GM06990 (cell line): ENCODE measurements at places on chromosomes 7 and 10.

DNA sequence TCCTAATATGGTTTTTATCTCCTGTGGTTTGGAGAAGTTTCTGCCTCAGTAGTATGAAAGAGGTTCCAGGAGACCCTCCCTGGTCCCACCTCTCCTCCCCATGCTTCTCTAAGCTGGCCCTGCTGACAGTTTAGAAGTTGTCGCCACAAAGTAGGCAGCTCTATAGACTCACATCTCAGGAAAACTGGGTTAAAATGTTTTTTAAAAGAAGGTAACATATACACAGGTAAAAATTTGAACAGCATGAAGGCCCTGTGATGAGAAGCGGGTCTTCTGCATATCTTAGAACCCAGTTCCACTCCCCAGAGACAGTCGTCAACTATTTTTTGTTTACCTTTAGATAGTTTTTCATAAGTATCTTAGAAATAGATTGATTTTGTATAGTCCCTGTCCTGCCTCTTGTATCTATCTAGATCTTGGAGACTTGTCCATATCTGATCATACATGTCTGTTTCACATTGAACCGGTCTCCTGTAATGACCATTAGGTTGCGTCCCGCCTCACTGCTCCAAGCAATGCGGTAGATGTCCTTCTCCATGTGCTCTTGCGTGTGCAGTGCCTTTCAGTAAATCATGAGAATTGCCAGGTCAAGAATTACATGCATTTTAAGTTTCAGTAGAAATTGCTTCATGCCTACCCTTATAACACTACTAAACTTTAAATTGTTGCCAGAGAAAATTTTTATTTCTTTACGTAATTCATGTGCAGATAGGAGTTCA lies 2.2 kb downstream of the DUSP5 start:
- DNase-seq: no peak

GRCh38 chr7:132430861-132431822 lies 145.1 kb downstream of the PLXNA4 start:
- DNase-seq: no peak

DNA sequence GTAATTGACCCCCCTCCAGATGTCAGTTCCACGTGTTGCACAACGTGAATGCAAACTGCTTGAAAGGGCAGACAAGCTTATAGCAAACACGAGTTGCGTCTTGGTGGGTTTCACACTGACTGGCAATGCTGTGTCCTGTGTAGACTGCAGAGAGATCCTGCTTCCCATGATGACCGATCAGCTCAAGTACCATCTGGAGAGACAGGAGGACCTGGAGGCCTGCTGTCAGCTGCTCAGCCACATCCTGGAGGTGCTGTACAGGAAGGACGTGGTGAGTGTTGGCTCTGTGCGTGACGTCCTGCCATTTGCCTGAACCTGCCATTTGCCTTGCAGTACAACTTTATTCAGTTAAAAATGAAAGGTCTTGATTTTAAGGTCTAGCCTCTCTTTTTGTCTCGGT lies 71.1 kb downstream of the INSYN2A start:
- no peak for DNase-seq

DNA sequence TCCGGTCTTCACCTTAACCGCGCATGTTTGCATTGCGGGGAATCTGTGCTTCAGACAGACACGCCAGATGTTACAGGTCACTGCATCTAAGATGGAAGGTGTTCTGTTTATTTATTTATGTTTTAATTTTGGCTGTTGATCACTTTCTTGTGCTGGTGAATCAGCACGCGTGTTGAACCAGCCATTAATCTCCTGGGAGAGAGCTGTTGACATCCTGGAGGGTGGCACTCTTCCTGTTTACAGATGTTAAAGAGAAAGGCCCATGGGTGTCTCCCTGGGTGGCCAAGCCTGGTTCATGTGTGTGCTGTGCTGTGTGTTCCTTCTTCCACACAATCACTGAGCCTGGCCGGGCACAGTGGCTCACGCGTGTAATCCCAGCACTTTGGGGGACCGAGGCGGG lies 355.3 kb downstream of the PAXIP1 start:
- DNase-seq: no peak

GRCh38 chr7:22447008-22447407 lies 53.0 kb downstream of the STEAP1B start:
- no peak for DNase-seq

DNA sequence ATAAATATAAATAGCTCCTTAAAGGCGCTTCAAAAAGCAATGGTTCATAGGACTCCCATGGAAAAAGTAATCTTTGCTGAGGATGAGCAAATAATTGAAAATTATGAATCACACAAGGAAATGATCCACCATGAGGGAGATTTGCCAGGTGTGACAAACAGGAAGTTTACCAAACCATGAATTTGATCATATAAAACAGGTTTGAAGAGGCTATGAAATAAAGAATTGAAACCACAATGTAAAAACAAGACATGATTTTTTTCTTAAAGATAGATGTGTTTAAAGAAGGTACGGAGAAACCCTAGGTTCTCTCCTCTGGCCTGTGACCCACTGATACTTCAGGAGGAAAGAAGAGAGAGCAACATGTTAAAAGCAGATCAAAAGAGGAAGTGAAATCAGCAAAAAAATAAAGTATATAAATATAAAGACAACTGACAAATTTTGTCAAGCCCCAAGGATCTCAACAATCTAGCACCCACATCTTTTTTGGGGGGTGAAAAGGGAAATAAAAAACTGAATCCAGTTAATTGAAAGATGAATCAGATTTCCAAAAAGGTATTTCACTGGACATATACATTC lies 111.3 kb upstream of the ASAH2 start:
- peak; percentile 41 for DNase-seq

DNA sequence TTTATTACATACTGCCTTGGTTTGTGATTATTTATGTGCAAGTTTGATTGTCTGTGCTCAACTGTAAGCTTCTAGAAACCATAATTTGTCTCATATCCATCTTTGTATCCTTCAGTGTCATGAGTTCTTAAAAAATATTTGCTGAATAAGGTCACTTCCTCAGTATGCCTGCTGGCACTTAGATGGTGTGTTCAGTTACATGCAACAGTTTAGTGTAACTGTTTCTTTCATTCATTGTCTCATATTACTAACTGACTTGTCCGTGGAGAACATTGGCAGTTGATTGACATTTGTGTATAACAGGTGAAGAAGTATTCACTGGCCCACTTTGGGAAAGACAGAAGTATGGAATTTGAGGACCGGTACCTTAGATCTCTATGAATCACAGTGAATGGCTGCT lies 236.9 kb downstream of the PRKG1 start:
- DNase-seq: no peak

DNA sequence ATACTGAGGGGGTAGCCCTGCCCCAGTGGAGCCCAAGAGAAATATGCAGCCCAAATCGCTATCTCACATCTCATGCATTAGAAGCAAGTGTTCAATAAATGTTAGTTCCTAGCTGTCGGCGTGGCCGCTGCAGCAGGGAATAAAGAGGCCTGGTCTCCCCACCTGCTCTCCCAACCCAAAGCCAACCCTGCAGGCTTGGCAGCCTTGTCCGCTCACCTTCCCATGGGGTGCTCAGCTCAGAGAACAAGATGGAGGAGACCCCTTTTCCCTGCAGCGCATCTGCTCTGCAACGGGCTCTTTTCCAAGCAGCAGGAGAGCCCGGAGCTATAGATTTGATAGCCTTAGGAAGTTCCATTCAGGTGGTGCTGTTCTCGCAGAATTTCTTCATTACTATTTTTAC lies 12.0 kb upstream of the DOCK1 start:
- DNase-seq: no peak

DNA sequence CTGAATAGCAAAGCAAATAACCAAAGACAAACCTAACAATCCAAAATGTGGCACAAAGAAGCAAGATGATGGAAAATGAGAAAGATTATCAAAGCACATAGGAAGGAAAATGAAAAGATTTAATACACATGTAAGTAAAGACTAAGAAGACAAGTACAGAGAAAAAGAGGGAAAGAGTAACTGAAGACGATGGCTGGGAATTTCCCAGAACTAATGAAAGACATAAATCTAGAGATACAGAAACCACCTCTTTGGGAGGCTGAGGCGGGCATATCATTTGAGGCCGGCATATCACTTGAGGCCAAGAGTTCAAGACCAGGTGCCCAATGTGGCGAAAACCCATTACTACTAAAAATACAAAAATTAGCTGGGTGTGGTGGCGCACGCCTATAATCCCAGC lies 46.8 kb downstream of the CCDC6 start:
- no peak for DNase-seq

GRCh38 chr10:118633786-118634185 lies 38.3 kb upstream of the PRLHR start:
- DNase-seq: no peak

GRCh38 chr7:155458878-155459699 lies 1.2 kb downstream of the EN2 start:
- DNase-seq: no peak

DNA sequence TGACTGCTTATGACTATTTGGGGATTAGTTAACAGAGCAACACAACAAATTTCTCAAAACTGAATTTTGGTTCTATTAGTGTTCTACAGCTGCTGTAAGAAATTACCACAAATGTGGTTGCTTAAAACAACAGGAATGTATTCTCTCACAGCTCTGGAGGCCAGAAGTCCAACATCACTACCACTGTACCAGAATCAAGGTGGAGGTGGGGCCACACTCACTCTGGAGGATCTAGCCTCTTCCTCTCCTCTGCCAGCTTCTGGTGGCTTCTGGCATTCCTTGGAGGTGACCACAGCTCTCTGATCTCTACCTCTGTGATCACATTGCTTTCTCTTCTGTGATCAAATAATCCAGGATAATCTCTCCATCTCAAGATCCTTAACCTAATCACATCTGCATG lies 194.7 kb upstream of the BMPER start:
- no peak for DNase-seq

DNA sequence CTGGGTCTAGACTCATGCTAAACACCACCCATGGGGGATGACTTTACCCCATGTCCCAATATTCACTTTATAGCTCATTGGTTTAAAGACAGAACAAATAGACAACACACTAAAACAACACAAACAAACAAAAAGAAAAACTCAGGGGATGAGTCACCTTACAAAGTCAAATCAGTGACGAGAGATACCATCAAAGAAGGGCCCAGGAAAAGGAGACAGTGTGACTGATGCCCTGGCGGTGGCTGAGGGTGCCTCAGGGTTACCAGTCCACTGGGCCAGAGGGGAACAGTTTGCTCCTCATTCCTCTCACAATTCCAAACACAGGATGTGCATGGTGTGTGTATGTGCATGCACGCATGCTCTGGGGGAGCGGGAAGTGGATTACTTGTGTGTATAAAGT lies 171.3 kb upstream of the PRKCQ start:
- no peak for DNase-seq

DNA sequence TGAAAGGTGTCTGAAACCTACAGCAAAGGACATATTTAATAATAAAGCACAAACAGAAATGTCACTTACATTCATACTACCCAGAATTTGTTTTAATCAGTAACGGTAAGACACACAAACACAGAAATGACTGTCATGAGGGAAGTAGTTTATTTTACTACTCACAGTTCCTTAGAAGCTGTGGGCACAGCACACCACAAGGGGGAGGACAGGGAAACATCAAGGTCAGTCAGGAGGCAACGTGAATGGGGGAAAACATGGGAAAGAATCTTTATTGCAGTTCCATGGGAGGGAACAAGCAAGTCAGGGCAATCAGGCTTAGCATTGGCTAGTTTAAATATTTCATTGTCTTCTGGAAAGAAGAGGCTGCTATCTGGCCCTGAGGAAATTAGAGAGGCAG lies 123.8 kb upstream of the PDSS1 start:
- no peak for DNase-seq

GRCh38 chr10:129617768-129618167 lies 150.7 kb downstream of the MGMT start:
- DNase-seq: no peak
